Heart left ventricle (tissue), 16 donors: ENCODE measurements at places on chromosomes 12 and 14.

GRCh38 chr12:47534695-47535094 lies 171.1 kb downstream of the RPAP3 start:
- no peaks in the 10 kb centered on the region for H3K36me3 ChIP-seq
- H3K4me3 ChIP-seq, result no peak overlapping the region
- DNase-seq, result no peak
- no peak overlapping the region for H3K27ac ChIP-seq
- H3K4me1 ChIP-seq, result no peaks in the 10 kb centered on the region

- H3K27me3 ChIP-seq, result no peaks in the 10 kb centered on the region
- H3K4me3 ChIP-seq, result no peak overlapping the region
- H3K4me1 ChIP-seq, result no peaks in the 10 kb centered on the region
- no peak for DNase-seq
- H3K27ac ChIP-seq, result no peak overlapping the region
- H3K36me3 ChIP-seq, result no peaks in the 10 kb centered on the region
These were observed 609.5 kb downstream of the AACS start for GRCh38 chr12:125674554-125675338.

GRCh38 chr14:82854131-82854530 lies 1320.5 kb upstream of the SEL1L start:
- H3K27ac ChIP-seq, result no peak overlapping the region
- no peaks in the 10 kb centered on the region for H3K4me1 ChIP-seq
- no peak for DNase-seq
- H3K36me3 ChIP-seq, result no peaks in the 10 kb centered on the region
- H3K27me3 ChIP-seq, result no peaks in the 10 kb centered on the region
- H3K4me3 ChIP-seq, result no peak overlapping the region

DNA sequence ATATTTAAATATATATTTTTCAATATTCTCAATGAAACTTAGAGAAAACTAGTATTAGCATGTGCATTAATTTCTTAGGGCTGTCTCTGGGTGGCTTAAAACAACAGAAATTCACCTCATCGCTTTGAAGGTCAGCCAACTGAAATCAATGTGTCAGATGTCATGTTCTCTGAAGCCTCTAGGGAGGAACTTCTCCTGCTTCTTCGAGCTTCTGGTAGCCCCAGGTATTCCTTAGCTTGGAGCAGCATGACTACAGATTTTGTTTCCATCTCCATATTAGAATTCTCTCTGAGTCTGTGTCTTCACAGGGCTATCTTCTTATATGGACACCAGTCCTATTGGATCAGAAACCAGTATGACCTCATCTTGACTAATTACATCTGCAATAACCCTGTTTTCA lies 221.5 kb downstream of the PDZRN4 start:
- H3K4me1 ChIP-seq, result no peaks in the 10 kb centered on the region
- no peaks in the 10 kb centered on the region for H3K27me3 ChIP-seq
- H3K27ac ChIP-seq, result no peak overlapping the region
- no peaks in the 10 kb centered on the region for H3K36me3 ChIP-seq

- H3K4me3 ChIP-seq, result no peak overlapping the region
- H3K4me1 ChIP-seq, result no peaks in the 10 kb centered on the region
- DNase-seq, result no peak
- no peaks in the 10 kb centered on the region for H3K36me3 ChIP-seq
- H3K27ac ChIP-seq, result no peak overlapping the region
- no peaks in the 10 kb centered on the region for H3K27me3 ChIP-seq
These were observed 48.4 kb upstream of the ASPG start for GRCh38 chr14:104037074-104037473.

- no peaks in the 10 kb centered on the region for H3K36me3 ChIP-seq
- H3K27ac ChIP-seq, result no peak overlapping the region
- no peak for DNase-seq
- no peaks in the 10 kb centered on the region for H3K4me1 ChIP-seq
These were observed 600.8 kb downstream of the TRHDE start for GRCh38 chr12:72872996-72873395.

GRCh38 chr12:66087365-66087943 lies 43.1 kb downstream of the LLPH start:
- no peak overlapping the region for H3K27ac ChIP-seq
- H3K4me3 ChIP-seq, result no peak overlapping the region
- DNase-seq, result peak; percentile 45
- H3K27me3 ChIP-seq, result no peaks in the 10 kb centered on the region
- H3K36me3 ChIP-seq, result no peaks in the 10 kb centered on the region
- H3K4me1 ChIP-seq, result no peaks in the 10 kb centered on the region

- H3K4me1 ChIP-seq, result no peaks in the 10 kb centered on the region
- H3K27me3 ChIP-seq, result no peaks in the 10 kb centered on the region
- H3K27ac ChIP-seq, result no peak overlapping the region
- DNase-seq, result no peak
These were observed 260.8 kb upstream of the CCDC196 start for GRCh38 chr14:66225337-66225736.

DNA sequence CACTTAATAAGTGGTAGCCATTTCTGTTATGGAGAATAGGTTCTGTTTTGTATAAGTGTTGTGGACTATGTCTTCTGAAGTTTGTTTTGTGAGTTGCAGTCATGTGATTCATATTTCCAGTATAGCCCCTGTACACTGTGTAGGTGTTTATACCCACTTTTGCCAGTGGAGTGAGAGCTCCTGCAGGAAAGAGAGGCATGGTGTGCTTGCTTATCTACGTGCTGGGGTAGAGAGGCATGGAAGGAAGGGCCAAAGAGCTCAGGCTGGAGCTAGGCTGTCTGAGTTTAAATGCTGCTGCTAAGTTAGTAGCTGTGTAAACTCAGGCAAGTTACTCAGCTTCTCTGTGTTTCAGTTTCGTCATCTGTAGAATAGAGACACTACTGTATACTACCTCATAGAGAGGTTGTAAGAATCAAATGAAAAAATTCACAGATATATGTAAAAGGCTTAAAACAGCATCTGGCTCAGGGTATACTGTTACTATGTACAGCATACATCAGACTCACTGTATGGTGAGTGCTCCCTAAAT lies 88.2 kb upstream of the SLC38A2 start:
- H3K4me3 ChIP-seq, result no peak overlapping the region
- no peak for DNase-seq
- H3K27me3 ChIP-seq, result no peaks in the 10 kb centered on the region
- H3K27ac ChIP-seq, result no peak overlapping the region

DNA sequence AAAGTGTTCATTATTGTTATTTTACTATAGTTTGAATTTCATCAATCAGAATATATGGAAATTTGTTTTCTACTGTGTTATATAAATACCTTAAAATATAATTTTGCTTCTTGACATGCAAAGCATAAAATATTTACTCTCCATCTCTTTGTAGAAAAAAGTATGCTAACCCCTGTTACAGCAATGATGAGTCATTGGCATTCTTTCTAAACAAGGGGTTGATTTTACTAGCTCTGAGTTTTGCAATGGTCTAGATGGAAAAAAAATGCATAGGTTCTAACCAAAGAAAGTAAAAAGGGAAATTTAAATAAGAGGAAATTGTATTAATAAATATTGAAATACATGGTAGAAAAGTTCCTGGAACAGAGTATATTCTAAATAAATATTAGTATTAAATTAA lies 990.2 kb upstream of the ATXN7L3B start:
- H3K27ac ChIP-seq, result no peak overlapping the region
- no peaks in the 10 kb centered on the region for H3K4me1 ChIP-seq
- H3K4me3 ChIP-seq, result no peak overlapping the region
- no peaks in the 10 kb centered on the region for H3K36me3 ChIP-seq

GRCh38 chr12:79776111-79776510 lies 85.3 kb upstream of the PAWR start:
- no peaks in the 10 kb centered on the region for H3K27me3 ChIP-seq
- peaks cover 20% of the 10 kb centered on the region for H3K4me1 ChIP-seq
- H3K4me3 ChIP-seq, result no peak overlapping the region
- DNase-seq, result no peak

GRCh38 chr14:93986955-93987354 lies 10.1 kb upstream of the CCDC197 start:
- no peak overlapping the region for H3K4me3 ChIP-seq
- no peaks in the 10 kb centered on the region for H3K4me1 ChIP-seq
- H3K27ac ChIP-seq, result peak overlapping the region; percentile 89
- H3K27me3 ChIP-seq, result no peaks in the 10 kb centered on the region

DNA sequence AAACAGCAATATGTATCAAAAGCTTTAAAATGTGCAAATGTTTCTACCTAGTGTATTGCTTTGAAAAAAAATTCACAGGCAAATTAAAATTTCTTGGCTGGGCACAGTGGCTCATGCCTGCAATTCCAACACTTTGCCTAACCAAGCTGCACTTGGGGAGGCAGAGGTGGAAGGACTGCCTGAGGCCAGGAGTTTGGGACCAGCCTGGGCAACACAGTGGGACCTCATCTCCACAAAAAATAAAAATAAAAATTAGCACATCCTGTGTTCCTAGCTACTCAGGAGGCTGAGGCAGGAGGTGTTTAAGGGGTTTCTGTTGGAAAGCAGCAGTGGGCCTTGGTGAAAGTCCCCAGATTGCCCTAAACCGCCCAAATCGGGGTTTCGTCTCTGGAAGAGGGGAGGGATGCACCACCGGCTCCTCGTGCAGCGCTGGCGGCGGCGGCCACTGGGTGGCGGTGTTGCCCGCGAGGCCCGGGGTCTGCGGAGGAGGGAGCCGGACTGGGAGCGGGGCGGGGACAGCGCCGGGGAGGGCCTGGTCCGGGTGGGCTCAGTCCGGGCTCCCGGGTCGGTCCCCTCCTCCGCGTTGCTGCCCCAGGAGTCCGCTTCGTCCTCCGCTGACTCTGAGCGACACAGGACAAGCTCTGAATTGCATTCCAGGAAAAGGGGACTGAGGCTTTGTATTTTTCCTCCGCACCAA lies 265.6 kb downstream of the AACS start:
- DNase-seq, result peak; percentile 85
- H3K27me3 ChIP-seq, result peaks cover 4% of the 10 kb centered on the region
- H3K4me3 ChIP-seq, result peak overlapping the region; percentile 44
- peak overlapping the region; percentile 32 for H3K27ac ChIP-seq
- no peaks in the 10 kb centered on the region for H3K4me1 ChIP-seq
- H3K36me3 ChIP-seq, result no peaks in the 10 kb centered on the region

GRCh38 chr12:67692966-67693365 lies 44.4 kb downstream of the DYRK2 start:
- H3K36me3 ChIP-seq, result no peaks in the 10 kb centered on the region
- H3K27me3 ChIP-seq, result no peaks in the 10 kb centered on the region
- H3K4me1 ChIP-seq, result no peaks in the 10 kb centered on the region
- H3K4me3 ChIP-seq, result no peak overlapping the region

GRCh38 chr14:57889245-57889644 lies 23.4 kb upstream of the SLC35F4 start:
- H3K36me3 ChIP-seq, result no peaks in the 10 kb centered on the region

GRCh38 chr14:99075061-99075460 lies 196.9 kb downstream of the BCL11B start:
- H3K27me3 ChIP-seq, result peaks cover 21% of the 10 kb centered on the region
- no peak overlapping the region for H3K4me3 ChIP-seq
- H3K36me3 ChIP-seq, result no peaks in the 10 kb centered on the region
- no peak overlapping the region for H3K27ac ChIP-seq

DNA sequence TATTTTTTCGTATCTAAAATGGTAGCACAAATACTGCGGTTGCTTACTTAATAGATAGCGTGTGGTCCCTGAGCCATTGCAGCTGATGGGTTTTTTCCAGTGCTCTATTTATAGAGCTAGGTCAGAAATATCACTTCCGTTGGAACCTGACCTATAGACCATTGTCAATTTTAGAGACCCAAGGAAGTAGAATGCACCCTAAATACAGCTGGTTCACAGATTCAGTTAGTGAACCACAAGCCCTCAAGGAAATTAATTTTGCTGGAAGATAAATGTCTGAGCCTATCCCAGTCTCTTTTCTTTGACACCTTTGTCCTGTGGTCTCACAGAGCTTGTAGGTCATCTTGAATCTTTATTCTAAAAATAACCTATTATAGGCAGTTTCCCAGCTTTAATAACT lies 391.0 kb downstream of the ZFP36L1 start:
- no peak overlapping the region for H3K4me3 ChIP-seq

GRCh38 chr12:89327486-89328094 lies 24.7 kb downstream of the DUSP6 start:
- H3K27me3 ChIP-seq, result no peaks in the 10 kb centered on the region
- H3K36me3 ChIP-seq, result no peaks in the 10 kb centered on the region
- no peak for DNase-seq
- peaks cover 3% of the 10 kb centered on the region for H3K4me1 ChIP-seq
- no peak overlapping the region for H3K4me3 ChIP-seq

GRCh38 chr14:102654298-102654697 lies 61.8 kb downstream of the RCOR1 start:
- no peak for DNase-seq
- H3K4me1 ChIP-seq, result no peaks in the 10 kb centered on the region
- H3K27ac ChIP-seq, result no peak overlapping the region
- H3K4me3 ChIP-seq, result no peak overlapping the region
- no peaks in the 10 kb centered on the region for H3K27me3 ChIP-seq

GRCh38 chr12:80756875-80757274 lies 40.2 kb downstream of the MYF5 start:
- no peaks in the 10 kb centered on the region for H3K4me1 ChIP-seq
- no peak overlapping the region for H3K4me3 ChIP-seq
- H3K27me3 ChIP-seq, result no peaks in the 10 kb centered on the region
- no peak overlapping the region for H3K27ac ChIP-seq

GRCh38 chr14:58864751-58865513 lies 227.2 kb downstream of the DACT1 start:
- no peaks in the 10 kb centered on the region for H3K27me3 ChIP-seq
- peak; percentile 20 for DNase-seq
- H3K4me3 ChIP-seq, result no peak overlapping the region
- H3K4me1 ChIP-seq, result peaks cover 3% of the 10 kb centered on the region
- no peaks in the 10 kb centered on the region for H3K36me3 ChIP-seq
- peak overlapping the region; percentile 68 for H3K27ac ChIP-seq

- DNase-seq, result no peak
- peaks cover 55% of the 10 kb centered on the region for H3K4me1 ChIP-seq
- H3K36me3 ChIP-seq, result no peaks in the 10 kb centered on the region
- H3K4me3 ChIP-seq, result no peak overlapping the region
These were observed 62.5 kb downstream of the MED13L start for GRCh38 chr12:116215023-116215422.

GRCh38 chr14:20412876-20413743 lies at the start of gene TEP1:
Gene TEP1, minus strand, starts transcription at chr14:20413501. Its CDS starts 5,062 bp downstream, at chr14:20408439.
- peak within 1 kb of the TSS; percentile 95 for H3K27ac ChIP-seq
- peaks cover 16% of the 10 kb centered on the region for H3K4me1 ChIP-seq
- H3K4me3 ChIP-seq, result peak within 1 kb of the TSS; percentile 88
- H3K36me3 ChIP-seq, result no peaks in the 10 kb centered on the region
